ENCODE measurements at places on chromosomes 7 and 10. TPM values are rescaled to one million over a fixed set of nuclear protein-coding genes. Genes with fewer than 3 reads are reported as not detected.

- DNase-seq = no peak
Observed at GRCh38 chr10:34666008-34666704, 148.9 kb downstream of the PARD3 start.

- no peak for DNase-seq
Observed at GRCh38 chr7:125089171-125089570, 159.5 kb upstream of the POT1 start.

DNA sequence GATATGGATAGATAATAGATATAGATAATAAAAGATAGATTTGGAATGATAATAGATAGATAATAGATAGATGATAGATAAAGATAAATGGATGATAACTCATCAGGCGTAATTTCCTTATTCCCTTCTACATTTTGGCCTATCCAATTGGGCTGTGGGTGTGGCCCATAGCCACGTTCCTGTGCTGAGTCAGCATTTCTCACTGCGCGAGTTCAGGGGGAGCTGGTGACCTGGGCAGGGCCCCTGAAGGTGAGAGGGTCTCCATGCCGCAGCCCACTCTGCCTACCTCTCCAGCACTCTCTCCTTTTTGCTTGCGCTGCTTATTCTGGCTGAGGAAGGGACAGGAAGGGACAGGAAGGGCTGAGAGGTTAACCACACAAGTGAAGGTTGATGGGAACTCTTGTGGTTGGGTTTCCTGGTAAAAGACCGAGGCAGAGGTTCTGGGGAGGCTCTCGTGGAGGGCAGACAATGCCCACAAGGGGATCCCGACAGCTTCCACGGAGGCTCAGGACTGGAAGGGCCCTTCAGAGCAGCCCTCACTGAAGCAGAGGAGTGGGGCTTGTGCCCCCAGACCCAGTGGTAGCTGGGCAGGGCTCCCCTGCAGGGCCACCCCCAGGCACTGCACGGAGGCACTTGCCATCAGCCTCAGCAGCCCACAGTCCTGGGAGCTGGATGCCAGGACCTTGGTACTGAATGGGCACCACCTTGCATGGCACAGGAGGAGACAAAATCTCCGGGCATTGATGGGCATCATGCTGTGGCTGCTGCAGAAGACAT, 247.3 kb upstream of the PITRM1 start:
- DNase-seq = no peak

GRCh38 chr7:128959296-128959695, 21.6 kb downstream of the IRF5 start:
- DNase-seq = no peak

GRCh38 chr10:23150091-23150490, 42.0 kb upstream of the PTF1A start:
- DNase-seq = no peak

DNA sequence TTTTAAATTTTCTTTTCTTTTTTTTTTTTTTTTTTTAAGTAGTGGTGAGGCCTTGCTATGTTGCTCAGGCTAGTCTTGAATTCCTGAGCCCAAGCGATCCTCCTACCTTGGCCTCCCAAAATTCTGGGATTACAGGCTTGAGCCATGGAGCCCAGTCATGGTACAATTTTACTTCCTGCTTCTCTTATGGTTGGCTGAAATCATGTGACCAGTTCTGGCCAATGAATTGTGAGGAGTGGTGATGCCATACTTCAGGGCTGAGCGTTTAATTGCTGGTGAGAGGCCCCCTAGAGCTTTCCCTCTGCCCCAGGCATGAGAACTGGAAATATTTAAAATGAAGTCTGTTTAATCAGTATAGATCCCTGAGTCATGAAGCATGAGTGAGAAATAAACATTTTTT, 22.2 kb upstream of the BAIAP2L1 start:
- no peak for DNase-seq

DNA sequence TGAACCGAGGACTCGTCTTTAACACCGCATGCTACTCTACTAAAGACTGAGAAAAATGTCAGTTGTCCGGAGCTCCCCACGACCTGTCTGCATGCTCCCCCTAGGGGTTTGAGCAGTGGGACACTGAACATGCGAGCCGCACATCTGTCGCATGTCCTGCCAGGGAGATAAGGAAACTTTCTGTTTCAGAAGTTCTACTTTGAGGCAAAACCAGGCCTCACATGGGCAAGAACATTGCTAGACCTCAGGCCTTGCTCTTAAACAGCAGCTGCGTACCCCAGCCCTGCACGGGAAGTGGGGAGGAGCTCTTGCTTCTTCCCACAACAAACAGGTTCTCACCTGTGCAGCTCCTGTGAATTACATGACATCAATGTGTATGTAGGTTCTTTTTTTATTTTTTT, 30.3 kb upstream of the HERPUD2 start:
- DNase-seq = no peak

- DNase-seq = no peak
Observed at GRCh38 chr7:114822131-114822530, 99.8 kb upstream of the MDFIC start.

GRCh38 chr7:121084256-121084655, 95.7 kb downstream of the CPED1 start:
- DNase-seq = no peak

DNA sequence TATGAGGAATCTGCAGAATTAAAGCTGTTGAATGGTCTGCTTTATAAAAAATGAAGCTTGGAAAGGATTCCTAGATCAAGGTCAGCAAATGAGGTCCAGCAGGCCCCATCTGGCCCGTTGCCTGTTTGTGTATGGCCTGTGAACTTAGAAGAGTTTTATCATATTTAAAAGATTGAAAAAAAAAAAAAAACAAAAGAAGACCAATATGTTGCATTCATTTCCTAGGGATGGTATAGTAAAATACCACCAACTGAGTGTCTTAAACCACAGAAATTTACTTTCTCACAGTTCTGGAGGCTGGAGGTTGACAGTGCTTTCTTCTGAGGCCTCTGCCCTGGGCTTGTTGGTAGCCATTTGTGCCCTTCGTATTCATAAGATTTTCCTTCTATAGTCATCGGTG, 109.2 kb downstream of the PPP1R3A start:
- DNase-seq = no peak

DNA sequence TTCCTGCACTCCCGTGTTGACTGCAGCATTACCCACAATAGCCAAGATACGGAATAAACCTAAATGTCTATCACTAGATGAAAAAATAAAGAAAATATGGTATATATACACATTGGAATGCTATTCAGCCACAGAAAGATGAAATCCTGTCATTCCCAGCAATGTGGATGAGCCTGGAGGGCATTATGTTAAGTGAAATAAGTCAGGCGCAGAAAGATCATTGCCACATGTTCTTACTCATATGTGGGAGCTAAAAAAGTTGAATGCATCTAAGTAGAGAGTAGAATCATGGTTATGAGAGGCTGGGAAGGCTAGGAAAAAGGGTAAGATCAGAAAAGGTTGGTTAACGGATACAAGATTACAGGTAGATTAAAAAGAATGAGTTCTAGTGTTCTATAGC, 219.1 kb upstream of the MKI67 start:
- no peak for DNase-seq

GRCh38 chr10:89085153-89085552, 94.6 kb downstream of the FAS start:
- no peak for DNase-seq

DNA sequence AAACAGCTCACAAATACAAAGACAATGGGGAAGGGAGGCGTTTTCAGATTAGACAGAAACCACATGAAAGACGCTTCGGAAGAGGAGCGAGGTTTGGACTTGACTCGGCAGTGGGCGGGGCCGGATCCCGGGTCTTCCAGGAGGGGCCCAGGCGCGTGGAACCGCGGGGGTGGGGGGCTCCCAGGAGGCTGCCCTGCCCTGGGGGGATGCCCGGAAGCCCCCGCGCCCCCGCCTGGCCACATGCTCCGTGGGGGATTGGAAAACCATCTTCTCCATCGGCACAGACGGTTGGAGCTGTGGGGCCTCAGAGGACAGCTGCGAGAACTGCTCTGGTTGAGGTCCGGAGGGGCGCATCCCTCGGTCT, 186.0 kb upstream of the SHH start:
- DNase-seq = no peak

- DNase-seq = no peak
Observed at GRCh38 chr7:874031-874749, 2.2 kb upstream of the GET4 start.

GRCh38 chr10:70887804-70888800, at the start of gene PCBD1:
Gene PCBD1, minus strand, starts transcription at chr10:70888565. Its CDS starts 32 bp downstream, at chr10:70888533.
- no peak for DNase-seq

DNA sequence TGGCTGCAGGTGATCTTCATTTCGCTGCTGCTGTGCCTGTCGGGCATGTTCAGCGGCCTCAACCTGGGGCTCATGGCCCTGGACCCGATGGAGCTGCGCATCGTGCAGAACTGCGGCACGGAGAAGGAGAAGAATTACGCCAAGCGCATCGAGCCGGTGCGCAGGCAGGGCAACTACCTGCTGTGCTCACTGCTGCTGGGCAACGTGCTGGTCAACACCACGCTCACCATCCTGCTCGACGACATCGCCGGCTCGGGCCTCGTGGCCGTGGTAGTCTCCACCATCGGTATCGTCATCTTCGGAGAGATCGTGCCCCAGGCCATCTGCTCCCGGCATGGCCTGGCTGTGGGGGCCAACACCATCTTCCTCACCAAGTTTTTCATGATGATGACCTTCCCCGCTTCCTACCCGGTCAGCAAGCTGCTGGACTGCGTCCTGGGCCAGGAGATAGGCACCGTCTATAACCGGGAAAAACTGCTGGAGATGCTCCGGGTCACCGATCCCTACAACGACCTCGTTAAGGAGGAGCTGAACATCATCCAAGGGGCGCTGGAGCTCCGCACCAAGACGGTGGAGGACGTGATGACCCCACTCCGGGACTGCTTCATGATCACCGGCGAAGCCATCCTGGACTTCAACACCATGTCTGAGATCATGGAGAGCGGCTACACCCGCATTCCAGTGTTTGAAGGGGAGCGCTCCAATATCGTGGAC, 1.3 kb downstream of the CNNM2 start:
- peak; percentile 66 for DNase-seq

The SPDYE11 gene
- total RNA-seq = not detected

The KCND2 gene
- total RNA-seq = 7.7 TPM

The SPDYE6 gene
- total RNA-seq = not detected

The SLC26A3 gene
- total RNA-seq = not detected

The TACR2 gene
- total RNA-seq = not detected

The CLCN1 gene
- total RNA-seq = 0.33 TPM
